ENCODE measurements at places on chromosomes 5 and 9.
A peak's percentile ranks its signal among the peaks of the same experiment; 100 is the strongest.

GRCh38 chr9:89701221-89701798 lies 96.5 kb downstream of the GADD45G start:
- peak; percentile 30 for DNase-seq

GRCh38 chr9:126217797-126218196 lies 108.8 kb upstream of the MVB12B start:
- DNase-seq, result no peak

DNA sequence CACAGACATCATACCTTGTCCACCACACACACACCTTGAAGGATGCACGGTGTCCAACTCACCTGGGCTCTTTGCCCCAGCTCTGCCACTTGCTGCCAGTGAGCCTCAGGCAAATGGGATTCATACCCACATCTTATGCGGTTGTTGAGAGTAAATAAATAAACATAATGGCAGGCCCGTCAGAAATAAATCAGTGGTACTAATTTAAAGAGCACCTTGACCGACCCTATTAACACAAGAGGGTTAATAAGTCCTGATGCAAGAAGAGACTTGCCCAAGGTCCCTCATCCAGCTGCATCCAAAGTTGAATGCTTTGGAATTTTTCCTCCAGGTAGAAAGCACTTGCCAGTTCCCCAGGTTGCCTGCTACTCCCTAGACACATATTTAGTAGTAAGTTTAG lies 11.6 kb upstream of the AKNA start:
- DNase-seq, result no peak

- no peak for DNase-seq
Measured at GRCh38 chr9:129710169-129710453, 42.7 kb downstream of the PTGES start.

DNA sequence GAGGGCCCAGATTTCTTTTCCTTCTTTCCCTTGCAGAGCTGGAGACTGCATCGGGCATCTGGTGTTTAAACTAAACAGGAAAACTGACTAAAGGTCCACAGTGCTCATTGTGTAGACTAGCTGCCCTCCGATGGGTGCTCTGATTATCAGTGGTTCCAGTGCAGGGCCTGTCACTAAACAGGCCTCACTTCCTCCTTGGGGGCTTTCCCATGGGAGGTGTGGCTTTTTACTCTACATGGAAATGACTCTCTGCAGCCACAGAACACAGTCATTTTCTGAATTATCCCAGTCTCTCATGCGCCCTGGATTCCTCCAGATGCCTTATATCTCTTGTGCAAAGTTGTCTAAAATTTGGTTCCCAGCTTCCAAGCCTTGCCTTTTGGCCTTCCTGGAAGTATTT lies 199.2 kb downstream of the TRIO start:
- no peak for DNase-seq

DNA sequence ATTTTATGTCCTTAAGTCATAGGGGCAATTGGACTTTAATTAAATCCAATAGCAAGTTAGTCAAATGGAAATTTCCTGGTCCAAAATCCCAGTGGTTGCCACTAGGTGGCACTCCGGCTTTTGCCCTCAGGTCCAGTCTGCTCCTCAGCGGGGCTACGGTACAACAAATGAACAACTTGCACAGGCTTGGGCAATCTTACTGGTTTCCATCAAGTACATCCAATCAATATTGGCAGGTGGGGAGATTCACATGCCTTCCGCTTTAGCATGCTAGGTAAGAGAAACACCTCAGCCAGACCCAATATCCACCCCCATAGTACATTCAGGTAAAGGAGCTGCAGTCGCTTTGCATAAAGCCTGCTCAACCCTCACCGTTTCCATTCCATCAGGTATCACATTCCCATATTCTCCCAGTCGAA lies 6.3 kb upstream of the MXD3 start:
- peak; percentile 85 for DNase-seq

- DNase-seq, result no peak
Measured at GRCh38 chr9:68780720-68781119, 75.7 kb downstream of the PIP5K1B start.

GRCh38 chr5:176389135-176390123 lies 878 bp downstream of the HIGD2A start:
- no peak for DNase-seq

DNA sequence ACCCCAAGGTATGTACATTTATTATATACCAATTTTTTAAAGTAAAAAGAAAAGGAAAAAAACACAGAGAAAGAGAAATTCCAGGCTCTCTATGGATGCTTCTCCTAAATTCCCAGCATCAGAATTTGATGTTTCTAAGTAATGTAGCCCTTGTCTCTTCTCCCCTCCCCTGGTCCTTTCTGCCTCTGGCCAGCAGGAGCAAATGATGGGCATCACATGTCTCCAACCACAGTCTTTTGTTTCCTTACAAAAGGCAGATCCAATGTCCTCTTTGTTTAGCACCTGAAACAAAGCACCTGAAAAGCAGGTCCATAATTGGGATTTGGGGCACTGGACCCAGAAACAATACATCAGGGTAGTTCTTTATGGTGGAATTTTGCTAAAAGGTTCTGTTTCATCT lies 50.4 kb upstream of the APC start:
- DNase-seq, result no peak

- no peak for DNase-seq
Measured at GRCh38 chr5:171640480-171640879, 145.1 kb upstream of the SMIM23 start.

GRCh38 chr5:36585701-36586100 lies 20.7 kb upstream of the SLC1A3 start:
- no peak for DNase-seq

GRCh38 chr5:165104611-165105010 lies 1599.2 kb downstream of the MAT2B start:
- DNase-seq, result no peak

- DNase-seq, result no peak
Measured at GRCh38 chr5:9512457-9512856, 33.4 kb downstream of the SEMA5A start.

DNA sequence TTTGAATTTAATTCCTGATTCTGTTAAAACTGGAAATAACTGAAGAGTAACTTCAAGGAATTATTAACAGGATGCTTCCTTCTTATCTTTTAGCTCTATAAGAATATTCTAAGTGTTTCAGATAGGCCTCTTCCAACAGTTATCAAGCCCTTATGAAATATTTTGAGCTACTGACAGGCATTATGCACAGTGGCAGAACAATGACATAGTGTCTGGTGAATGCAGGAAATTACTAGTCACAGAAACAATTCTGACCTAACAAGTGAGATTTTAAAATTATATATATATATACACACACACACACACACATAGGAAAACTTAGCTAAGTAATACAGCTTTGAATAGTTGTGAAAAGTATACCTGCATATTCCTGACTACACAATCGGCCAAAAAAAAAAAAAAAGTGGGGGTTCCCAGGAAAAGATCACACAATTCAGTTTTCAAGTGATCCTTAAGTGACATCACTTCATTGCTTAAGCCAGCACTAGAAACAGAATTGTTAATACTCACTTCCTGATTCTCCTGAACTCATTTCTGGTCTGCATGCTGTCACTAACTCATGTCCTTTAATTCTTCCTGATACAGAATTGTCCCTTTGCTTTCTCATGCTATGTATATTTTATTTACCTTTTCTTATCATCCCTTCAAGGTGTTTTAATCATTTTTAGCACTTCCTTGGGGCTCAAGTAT lies 77.3 kb downstream of the SLC25A46 start:
- no peak for DNase-seq

DNA sequence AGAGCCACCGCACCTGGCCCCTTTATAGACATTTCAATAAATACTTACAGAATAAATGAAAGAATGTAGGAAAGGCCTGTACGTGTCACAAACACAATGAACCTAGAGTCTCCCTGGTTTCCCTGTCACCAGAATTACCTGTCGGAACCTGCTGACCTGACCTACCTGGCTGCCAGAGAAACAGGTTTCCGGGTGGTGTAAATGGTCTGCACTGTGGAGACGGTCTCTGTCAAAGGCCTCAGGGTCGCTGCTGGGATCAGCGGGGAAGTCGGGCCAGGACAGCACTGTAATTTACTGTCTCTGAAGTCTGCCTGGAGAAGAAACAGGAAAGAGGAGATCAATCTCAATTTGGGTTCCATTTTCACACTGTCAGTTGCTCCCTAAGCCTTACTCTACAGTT lies 9.3 kb upstream of the FRRS1L start:
- no peak for DNase-seq

DNA sequence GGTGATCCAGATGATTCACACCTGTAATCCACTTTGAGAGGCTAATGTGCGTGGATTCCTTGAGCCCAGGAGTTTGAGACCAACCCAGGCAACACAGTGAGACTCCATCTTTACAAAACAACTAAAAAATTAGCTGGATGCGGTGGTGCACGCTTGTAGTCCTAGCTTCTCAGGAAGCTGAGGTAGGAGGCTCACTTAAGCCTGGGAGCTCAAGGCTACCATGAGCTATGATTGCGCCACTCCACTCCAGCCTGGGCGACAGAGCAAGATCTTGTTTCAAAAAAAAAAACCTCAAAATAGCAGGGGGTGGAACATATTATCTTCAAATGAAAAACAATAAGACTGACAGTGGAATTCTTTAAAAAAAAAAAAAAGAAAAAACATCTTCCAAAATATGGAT lies 59.0 kb downstream of the PCDHGC5 start:
- no peak for DNase-seq

DNA sequence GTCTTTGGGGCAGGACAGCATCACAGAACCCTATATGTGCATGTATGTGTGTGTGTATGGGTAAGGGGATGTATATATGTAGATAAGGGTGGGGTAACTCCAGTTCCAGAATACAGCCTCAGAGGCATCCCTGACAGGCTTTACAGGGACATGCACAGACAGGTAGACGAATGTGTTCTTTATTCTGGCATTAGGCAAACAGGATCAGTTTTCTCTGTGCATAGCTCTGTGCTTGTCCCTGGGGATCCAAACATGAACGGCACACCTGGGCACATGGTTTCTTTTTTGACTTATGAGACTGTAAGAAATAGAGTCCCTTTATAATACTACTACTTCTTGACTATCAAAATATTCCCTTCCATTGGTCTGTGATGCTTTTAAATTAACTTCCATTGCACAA lies 120.6 kb downstream of the TRIO start:
- DNase-seq, result no peak

- DNase-seq, result no peak
Measured at GRCh38 chr5:176723440-176723839, 76.2 kb downstream of the TSPAN17 start.

GRCh38 chr5:180367300-180367699 lies 14.2 kb upstream of the GFPT2 start:
- peak; percentile 54 for DNase-seq

- DNase-seq, result no peak
Measured at GRCh38 chr5:73747696-73748380, 121.8 kb downstream of the ARHGEF28 start.

- DNase-seq, result no peak
Measured at GRCh38 chr9:738209-738915, 103.1 kb upstream of the DMRT1 start.

DNA sequence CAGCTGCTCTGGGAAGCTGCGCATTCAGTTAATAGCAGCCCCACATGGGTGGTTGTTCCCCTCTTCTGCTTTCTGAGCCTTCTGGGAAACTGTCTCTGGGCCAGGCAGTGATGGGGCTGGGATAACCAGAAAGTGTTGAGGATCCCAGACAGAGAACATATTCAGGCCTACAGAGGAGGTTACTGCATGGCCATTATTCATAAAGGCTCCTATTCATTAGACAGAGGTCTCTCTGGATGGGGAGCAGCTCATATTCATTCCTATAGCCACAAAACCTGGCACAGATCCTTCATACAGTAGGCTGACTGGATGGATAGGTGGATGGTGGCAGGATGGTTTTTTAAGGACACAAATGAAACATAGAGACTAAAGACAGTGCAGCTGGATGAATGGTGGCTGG lies 76.3 kb downstream of the HSPA4 start:
- no peak for DNase-seq

- no peak for DNase-seq
Measured at GRCh38 chr5:123297866-123298265, 125.3 kb downstream of the CEP120 start.
